Uterus (tissue), 4 donors: ENCODE measurements at places on chromosomes 6 and 20. TPM values are rescaled to one million over a fixed set of nuclear protein-coding genes. Genes with fewer than 3 reads are reported as not detected.

The TOX2 gene
- 0.26 TPM for total RNA-seq

The PAX1 gene
- not detected for total RNA-seq

- no peak for DNase-seq
These were observed 132.4 kb downstream of the SOBP start for GRCh38 chr6:107622269-107622668.

GRCh38 chr6:65448866-65449265, 258.2 kb downstream of the EYS start:
- no peak for DNase-seq

- DNase-seq = no peak
These were observed 218.1 kb upstream of the GJE1 start for GRCh38 chr6:141914646-141915045.

DNA sequence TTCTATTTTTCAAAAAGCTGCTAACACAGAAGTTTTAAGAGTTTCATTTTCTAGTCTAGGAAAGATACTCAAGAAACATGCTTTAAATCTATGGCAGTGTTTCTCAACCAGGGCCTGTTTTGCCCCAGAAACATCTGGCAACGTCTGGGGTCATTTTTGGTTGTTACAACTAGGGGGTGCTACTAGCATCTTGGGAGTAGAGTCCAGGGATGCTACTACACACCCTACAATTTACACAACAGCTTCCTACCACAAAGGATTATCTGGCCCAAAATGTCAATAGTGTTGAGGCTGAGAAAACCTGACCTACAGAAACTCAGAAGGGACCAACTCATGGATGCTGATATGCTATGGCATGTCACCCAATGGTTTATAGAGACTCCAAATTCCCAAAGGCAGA, 24.4 kb downstream of the SERAC1 start:
- no peak for DNase-seq
